ENCODE measurements at places on chromosomes 6 and 20.

DNA sequence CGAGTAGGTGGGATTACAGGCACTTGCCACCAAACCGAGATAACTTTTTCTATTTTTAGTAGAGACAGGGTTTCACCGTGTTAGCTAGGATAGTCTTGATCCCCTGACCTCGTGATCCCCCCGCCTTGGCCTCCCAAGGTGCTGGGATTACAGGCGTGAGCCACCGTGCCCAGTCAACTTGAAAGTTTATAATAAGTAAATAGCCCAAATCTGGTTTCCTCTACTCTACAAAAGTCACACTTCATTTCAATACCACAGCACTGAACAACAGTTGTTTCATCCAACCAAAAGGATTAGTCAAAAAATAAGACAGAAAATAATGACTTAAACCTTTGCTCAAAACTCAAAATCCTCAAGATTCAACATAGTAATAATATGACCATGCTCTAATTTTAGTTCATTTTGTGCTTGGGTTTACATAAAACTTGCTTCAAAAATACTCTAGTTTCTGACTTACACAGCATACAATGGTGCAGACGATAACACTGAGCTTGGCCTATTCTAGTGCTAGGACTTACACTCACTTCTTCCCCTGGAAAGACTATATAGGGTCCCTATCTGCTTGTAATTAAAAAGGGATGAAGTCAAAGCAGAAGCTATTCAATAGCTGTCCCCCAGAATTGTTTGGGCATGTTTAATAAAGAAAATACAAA is 56.7 kb downstream of the NT5E start:
- no peak for DNase-seq

GRCh38 chr20:1870792-1871550 is 24.2 kb upstream of the SIRPA start:
- no peak for DNase-seq

DNA sequence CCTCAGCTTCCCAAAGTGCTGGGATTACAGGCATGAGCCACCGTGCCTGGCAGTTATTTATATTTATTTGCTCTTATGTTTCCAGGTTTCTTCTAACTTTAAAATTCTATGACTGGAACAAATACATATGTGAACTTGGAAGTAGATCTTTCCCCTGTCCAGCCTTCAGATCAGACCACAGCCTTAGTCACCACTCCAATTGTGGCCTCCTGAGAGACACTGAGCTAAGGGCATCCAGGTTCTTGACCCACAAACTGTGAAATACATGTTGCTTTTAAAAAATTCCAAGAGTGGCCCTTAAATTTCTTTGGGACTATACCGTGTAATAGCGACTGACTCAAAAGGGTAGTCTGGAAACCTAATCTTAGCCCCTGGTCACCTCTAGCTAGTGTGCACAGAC is 1.5 kb upstream of the ADGRG6 start:
- DNase-seq, result no peak

DNA sequence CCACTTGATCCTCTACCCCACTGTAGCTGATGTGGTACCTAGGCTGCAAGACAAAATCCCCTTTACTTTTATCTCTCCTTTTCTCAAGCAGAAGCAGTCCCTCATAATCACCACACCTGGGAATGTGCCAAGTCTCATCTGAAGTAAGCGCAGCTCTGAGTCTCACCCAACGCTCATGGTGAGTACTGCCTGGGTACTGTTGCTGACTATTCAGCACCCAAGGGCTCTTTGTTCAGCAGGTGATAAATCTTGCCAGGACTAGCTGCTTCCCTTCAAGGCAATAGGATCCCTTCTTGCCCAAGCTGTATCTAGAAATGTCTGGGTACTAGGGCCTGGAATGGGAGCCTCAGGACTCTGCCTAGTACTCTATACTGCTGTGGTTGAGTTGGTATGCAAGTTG is 70.9 kb downstream of the GCLC start:
- no peak for DNase-seq

DNA sequence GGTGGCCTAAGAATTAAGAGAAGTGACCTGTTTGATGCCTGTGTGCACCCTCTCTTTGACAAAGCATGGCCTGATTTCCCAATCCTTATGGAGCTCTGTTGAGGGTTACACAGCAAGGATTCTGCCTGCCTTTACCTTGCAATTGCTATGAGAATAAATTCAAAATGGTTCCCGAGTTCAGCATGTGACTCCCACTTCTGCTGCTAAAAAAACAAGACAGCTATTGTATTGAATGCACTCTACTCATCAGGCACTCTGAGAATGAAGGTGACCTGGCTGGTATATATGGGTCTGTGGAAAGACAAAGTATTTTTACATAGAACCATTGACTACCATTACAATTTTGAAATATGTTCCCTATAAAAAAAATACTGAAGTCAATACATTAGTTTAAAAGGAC is 190.3 kb downstream of the ATXN1 start:
- no peak for DNase-seq

DNA sequence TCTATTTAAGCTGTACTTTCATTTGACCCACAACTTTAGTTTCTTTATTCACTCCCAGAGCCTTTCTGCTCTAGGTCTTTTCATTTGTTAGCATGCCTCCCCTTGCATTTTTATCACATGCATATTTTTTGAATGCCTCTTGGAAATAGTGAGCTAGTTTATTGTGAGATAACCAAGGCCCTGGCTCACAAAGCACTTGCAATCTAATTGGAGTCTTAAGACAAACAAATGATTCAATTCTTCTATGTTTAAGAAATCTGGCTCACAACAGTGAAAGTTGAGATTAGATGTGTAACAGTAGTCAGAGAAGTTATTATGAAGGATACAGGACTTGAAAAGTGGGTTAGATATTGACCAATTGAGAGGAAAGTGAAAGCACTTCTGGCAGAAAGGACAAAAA is 173.4 kb downstream of the MOXD1 start:
- DNase-seq, result no peak

- DNase-seq, result no peak
Observed at GRCh38 chr20:9617940-9618339, 103.5 kb downstream of the LAMP5 start.

- DNase-seq, result no peak
Observed at GRCh38 chr20:36062799-36063198, 91.7 kb upstream of the EPB41L1 start.

DNA sequence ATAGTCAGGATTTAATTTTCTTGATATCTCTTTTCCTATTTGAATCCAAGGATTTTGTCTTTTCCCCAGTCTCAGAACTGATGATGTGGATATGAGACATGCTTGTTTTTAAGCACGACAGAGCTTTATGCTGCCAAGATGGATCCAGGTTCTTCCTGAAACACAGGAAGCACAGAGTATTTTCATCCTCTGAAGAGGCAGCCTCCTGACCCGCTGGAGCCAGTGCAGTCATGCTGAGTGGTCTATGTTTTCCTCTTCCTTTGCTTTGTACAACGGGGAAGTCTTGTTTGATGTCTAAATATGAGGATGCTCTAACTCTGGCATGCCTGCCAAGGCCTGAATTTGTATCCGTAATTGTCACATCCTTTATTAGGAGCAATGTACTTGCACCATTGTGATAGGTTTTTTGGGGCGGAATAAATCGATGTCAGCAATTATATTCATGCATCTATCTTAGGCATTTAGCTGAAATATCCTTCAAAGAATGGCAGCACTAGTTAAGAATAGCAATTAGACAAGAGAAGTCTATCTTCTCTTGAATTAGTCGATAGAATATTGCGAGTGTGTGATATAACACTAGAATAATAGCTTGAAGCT is 407.1 kb upstream of the JAG1 start:
- DNase-seq, result no peak

DNA sequence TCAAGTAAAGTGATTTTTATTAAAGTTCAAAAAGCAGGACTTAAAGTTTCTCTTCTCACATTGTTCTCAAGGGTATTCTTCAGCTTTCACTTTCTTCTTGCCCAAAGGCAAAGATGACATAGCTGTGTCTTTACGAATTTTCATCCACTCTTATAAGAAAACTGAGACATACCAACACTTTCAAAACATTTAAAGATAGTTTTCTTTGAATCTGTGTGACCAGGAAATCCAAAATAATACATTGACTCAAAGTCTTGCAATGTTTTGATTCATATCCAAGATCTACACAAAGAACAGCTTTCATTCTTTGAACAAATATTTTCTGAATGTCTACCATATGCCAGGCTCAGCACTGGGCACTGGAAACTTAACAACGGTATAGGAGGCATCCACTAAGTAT is 117.9 kb downstream of the SIM1 start:
- no peak for DNase-seq

DNA sequence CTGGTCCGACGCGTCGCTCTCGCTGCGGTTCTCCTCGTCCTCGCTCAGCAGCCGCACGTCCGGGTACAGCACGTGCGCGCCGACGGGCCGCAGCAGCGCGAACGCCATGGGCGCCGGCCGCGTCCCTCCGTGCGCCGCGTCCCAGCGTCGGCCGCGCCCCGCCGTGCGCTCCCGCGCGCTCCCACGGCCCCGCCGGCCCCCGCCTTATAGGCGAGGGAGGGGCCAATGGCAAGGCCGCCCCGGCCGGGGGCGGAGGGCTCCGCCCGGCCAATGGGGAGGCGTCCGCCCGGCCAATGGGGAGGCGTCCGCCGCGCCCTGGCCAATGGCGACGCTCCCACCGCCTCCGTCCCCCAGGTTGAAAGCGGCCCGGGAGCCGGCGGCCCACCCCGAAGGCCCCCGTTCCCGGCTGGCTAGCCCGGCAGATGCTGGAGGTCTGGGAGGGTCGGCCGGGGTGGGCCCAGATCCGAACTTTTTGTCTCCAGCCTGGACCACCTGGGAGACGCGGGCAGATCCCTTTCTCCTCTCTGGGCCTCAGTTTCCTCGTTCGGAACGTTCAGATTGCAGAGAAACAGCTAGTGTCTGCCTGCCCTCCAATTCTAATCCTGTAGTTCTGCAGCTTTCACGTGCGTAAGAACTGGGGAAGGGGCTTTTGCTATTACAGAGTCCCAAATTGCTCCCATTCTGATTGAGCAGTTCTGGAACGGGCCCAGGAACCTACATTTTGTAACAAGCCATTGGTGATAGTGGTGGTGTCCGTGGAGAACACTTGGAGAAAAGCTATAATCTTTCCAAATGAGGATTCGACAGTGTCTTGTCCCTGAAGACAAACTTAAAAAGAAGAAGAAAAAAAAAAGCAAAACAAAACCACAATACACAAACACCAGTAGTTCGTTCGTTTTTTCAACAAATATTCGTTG is at the start of gene TCF15:
Gene TCF15 (minus strand): TSS at position 180 of the 917 bp plus-strand sequence. CDS start 72 bp downstream, at position 108.
- DNase-seq, result no peak

GRCh38 chr20:61257611-61258010 is 5.5 kb downstream of the CDH4 start:
- DNase-seq, result no peak

DNA sequence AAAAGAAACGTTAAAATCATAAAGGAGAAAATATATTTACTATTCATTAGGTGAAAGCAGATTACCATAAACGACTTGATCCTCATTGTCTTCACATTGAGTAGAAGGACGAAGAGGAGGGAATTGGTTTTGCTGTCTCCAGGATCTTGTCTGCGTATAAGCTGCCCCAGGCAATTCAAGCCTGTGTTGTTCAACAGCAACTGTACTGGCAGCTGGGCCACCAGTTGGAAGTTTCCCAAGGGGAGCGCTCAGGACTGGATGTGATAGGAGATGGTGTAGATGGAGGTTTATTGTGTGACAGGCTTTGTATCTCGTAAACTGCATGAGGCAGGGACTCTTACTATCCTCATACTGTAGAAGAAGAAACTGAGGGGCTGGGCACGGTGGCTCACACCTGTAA is 3.9 kb upstream of the FANCE start:
- no peak for DNase-seq

GRCh38 chr6:83592770-83593394 is 80.5 kb downstream of the PRSS35 start:
- DNase-seq, result no peak

DNA sequence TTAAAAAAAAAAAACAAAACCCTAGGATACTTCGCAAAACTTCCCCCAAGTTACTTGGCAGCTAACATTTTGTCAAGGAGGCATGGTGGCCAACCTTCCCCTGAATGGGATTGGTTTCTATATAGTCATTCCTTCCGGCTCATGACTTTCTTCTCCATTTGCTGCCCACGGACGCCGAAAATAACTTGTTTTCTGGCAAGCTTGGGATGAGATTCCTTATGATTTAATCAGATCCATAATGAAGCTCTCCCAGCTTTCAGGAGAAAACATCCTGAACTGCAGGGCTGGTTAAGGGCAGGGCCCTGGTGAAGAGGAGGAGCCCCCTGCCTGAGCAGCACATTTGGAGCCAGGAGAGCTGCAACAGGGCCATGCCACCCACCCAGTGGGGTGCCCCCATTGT is 49.9 kb downstream of the PPP1R16B start:
- DNase-seq, result no peak

DNA sequence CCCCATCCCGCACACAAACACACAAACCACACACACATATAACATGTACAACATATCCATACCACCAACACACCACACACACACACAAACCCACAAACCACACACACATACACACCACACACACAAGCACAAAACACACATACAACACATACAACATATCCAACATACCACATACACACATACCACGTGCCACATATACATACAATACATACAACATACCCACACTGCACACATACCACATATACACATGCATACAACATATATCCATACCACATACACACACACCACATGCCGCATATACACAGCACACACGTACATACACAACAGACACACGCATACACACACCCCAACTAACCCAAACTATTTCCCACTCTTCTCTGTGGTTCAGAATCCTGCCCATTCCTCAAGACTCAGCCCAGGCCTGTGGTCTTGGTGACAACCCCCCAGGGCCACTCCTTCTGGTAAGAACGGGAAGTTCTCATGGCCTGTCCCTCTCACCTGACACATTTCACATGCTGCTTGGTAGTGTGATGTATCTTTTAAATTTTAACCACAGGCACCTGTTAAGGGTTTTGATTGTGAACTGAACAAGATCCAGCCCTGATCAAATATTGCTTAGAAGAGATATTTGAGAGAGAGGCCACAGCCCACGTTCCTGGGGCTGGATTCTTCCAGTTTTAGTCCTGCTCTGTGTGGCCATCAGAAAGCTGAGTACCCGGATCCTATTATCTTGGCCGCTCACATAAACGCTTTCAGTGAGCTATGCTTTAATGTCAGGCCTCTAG is 55.9 kb upstream of the KCNK16 start:
- no peak for DNase-seq

DNA sequence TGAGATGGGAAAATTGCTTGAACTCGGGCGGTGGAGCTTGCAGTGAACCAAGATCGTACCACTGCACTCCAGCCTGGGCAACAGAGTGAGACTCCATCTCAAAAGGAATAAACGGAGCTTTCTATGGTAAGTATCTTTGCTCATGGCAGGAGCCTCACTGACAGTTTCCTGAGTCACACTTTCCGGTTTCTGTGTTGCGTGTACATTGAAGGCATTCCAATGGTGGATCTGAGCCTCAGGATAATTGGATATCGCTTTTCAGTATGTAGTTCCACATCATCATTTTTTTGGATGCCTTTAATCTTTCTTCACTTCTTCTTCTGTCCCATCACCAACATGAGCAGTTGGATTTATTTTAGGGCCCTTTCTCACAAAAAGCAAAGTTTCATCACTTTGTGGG is 28.6 kb upstream of the GTSF1L start:
- no peak for DNase-seq

Data from CD4-positive, alpha-beta T cell treated with Interleukin-17A for 4 hours (primary cell).